BE2C (cell line): ENCODE measurements at places on chromosomes 16 and 17.
A peak's percentile ranks its signal among the peaks of the same experiment; 100 is the strongest.

DNA sequence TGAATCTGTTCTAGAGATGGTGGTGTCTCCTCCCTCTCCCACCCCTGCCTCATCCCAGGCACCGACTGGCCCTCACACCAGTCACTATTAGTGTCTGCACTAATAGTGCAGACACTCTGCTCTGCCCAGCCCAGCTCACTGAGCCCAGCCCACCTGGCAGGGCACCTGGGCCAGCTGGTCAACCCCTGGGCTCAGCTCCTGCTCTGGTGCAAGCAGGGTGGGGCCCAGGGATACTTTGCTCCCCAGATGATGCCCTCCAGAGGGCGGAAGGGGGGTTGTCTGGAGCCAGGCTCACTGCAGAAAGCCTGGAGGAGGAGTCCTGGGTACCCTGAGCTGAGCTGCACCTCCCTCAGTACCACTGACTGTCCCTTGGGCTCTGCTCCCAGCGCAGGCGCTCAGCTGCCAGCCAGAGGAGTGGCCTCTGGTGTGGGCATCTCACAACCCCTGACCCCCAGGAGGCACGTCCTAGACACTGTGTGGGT, 14.5 kb downstream of the RAB11FIP4 start:
- no peak for DNase-seq

- peak; percentile 81 for DNase-seq
Observed at GRCh38 chr17:73401911-73402310, 90.1 kb upstream of the CDC42EP4 start.

DNA sequence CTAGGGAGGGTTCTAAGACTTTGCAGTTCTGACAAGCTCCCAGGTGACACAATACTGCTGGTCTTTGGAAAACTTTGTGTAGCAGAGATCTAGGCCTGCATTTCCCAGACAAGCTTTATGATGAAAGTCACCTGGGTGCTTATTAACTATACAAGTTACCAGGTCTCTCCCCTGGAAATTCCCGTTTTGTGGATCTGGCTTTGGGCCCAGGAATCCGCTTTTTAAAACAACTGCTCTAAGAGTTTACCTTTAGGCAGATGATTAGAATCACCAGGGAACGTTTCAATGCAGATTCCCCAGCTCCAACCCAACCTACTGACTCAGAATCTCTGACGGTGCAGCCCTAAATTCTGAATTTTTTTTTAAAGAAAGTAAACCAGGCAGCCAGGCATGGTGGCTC, 36.3 kb downstream of the MYH3 start:
- no peak for DNase-seq

DNA sequence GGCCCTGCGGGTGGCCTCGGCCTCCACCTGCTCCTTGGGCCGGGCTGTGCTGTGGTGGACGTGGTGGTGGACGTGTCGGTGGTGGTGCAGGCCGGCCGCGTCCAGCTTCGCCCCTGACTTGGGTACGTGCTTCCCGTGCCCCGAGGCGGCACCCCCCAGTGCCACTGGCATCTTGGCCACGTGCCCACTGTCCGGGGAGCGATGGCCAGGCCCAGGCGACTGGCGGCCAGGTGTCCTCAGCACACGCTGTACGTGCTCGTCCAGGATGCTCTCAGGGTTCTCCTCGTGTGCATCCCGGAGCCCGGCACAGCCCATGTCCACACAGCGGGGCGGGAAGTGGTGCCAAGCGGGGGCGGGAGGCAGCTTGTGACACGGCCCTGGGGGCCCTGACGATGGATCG, 14.9 kb downstream of the PDIA2 start:
- DNase-seq = no peak

GRCh38 chr17:75688209-75688825, 21.2 kb downstream of the SAP30BP start:
- DNase-seq = no peak

GRCh38 chr17:9987779-9988585, 82.9 kb upstream of the RCVRN start:
- no peak for DNase-seq

DNA sequence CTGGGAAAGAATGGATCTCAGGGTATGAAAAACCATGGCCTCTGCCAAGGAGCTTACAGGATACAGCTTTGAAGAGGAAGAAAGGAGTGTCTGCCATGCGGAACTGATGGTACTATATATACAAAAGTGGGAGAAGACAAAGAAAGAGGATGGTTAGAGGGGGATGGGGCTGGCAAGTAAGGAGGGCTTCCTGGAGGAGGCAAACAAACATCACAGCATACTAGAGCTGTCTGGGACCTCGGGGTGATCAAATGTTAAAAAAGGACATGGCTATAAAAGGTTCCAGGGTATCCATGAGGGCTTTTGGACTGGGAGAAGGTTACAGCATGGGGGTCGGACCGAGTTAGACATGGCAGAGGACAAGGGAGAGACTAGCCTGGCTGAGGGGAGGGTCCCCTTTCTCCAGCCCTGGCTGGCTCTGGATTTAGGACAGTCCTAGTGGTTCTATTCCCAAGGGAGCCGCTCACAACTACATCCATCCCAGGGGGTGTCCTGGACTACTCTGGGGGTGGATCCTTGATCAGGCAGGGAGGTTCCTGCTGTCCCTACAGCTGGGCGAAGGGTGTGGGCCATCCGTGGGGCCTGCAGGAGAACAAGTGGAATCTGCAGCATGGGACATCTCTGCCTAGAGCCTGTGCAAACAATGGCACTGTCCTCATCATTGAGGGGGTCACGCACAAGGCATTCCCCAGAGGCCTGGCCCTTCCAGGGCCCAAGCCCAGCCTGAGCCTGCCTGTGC, 12.2 kb downstream of the WNT9B start:
- DNase-seq = no peak

GRCh38 chr17:27471321-27472269, 15.3 kb downstream of the KSR1 start:
- DNase-seq = no peak

GRCh38 chr17:6756425-6757031, 682 bp downstream of the XAF1 start:
- DNase-seq = no peak

DNA sequence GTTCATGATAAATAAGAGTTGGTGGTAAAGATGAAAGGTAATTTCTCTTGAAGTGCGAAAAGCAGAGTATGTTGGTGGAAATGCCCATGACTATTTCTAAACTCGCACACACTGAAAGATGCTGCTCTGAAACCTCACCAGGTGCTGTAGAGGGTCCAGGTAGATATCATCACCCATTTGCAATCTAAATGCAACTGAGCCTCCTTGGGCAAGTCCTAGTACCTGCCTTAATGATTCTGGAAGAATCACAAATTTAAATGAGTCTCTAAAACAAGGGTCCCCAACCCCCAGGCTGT, 5.9 kb upstream of the MMD start:
- no peak for DNase-seq
